Sigmoid colon (tissue), 7 donors: ENCODE measurements at places on chromosomes 2 and 18.

GRCh38 chr18:78603102-78603983 lies 376.3 kb upstream of the SALL3 start:
- no peak for DNase-seq

DNA sequence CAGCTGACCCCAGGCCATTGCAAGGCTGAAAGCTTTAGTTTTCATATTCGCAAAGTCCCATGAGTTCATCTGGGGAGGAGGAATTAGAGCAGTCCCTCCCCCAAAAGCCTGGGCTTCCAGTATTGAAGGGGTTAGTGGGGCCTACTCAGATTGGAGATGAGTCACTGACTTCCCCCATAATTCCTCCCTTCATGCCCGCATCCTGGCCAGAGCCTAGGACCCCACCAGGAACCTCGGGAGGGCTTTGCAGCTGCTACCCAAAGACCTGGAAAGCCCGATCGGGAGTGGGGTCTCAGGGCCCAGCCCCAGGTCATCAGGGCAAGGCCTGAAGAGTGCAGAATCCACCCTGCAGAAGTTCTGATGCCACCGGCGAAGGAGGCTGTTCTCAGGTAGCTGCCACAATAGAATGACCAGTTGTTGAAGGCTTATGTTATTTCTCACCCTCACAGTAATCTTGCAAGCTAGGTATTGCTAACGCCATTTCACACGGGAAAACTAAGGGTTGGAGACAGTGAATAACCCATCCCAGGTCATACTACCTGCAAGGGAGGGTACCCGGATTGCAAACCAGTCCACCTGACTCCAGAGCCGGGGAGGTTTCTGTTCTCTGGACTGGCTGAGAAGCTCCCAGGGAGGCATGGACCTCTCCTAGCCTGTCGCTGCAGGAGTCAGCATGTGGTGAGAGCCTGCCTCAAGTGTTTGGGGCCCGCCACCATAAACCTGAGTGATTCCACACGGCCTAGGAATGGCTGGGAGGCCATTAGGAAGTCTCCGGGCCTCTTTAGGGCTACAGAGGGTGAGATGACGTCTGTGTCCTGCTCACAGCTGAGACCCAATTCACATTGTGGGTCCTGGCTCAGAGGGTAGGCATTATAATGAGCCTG lies 5.8 kb upstream of the ARID5A start:
- peak; percentile 61 for DNase-seq

GRCh38 chr2:53987336-53987921 lies 16.6 kb upstream of the PSME4 start:
- DNase-seq = no peak

- DNase-seq = no peak
Observed at GRCh38 chr2:18701981-18702380, 112.6 kb upstream of the NT5C1B start.

DNA sequence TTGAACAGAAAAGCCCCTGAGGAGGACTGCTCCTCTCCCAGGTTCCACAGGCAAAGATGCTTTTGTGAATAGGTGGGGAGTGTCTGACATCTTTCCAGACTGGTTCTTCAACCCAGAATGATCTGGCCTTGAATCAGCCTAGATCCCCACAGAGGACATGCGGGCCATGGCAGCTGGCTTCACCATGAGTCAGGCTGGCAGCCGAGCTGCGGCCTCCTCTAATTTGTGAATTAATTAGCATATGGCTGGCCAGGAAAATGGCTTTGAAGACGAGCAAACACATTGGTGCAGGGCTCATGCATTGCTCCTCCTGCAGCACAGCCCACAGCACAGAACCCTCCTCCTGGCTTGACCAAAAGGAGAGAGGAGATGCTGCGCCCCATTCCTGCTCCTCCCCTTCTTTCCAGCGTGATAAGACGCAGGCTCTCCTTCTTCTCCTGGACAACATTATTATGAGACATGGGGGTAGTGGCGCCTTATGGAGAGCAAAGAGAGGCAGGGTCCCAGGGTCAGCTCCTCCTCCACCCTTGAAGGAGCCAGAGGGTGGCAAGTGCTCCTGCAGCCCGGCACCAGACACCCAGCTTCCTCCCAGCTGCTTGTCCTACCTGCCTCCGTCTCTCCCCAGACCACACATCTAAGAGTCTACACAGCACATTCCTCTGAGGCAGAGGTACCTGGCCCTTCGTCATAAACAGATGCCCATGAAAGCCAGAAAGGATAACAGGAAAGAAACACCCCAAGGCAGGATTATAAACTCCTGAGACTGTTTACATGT lies 66.7 kb downstream of the EDAR start:
- peak; percentile 64 for DNase-seq

DNA sequence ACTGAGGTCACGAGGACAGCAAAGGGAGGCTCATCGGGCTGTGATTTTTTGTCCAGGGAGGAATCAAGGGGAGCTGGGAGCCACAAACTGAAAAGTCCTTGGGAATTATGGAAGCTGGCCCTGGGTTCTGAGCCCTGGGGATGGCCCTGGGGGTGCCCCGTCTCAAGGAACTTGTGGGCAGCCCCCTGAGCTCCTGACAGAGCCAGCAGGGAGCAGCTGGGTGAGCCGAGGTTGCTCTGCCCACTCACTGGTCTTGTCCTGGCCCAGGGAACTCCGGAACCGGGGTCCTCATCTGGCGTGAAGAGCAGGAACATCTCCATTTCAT lies 61.3 kb upstream of the HDAC4 start:
- peak; percentile 51 for DNase-seq

GRCh38 chr2:235551965-235552364 lies 58.1 kb downstream of the AGAP1 start:
- DNase-seq = no peak
